ENCODE measurements at places on chromosomes 16 and 17. TPM values are rescaled to one million over a fixed set of nuclear protein-coding genes. Genes with fewer than 3 reads are reported as not detected.

PHOSPHO1 gene
- not detected for total RNA-seq

PIMREG gene
- total RNA-seq, result not detected

DPEP3 gene
- total RNA-seq, result 0.91 TPM

CPHXL2 gene
- total RNA-seq, result not detected

CEMP1 gene
- total RNA-seq, result 3.0 TPM

CHMP6 gene
- 41.4 TPM for total RNA-seq

SLC13A5 gene
- total RNA-seq, result not detected

LLGL2 gene
- 43.6 TPM for total RNA-seq

DNA sequence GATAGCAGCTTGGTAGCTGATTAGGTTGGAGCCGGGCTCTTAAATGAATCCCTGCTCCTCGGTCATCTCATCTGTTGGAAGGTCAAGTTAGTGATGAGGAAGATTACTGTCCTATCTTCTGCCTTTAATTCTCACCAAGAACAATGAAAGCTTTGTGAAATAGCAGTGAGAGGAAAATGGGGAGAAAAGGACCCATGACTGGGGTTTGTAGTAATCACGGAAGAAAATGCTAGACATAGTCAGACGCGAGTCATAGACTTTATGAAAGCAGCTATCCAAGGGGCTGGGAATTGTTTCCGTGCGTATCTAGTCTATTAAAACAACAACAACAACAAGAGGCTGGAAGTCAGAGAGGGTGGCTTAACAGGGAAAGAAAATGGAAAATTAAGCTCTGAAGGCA is 18.3 kb downstream of the PIK3R5 start:
- no peak overlapping the region for H3K27ac ChIP-seq
- DNase-seq, result no peak
- no peak overlapping the region for H3K4me3 ChIP-seq
- H3K36me3 ChIP-seq, result peaks cover 21% of the 10 kb centered on the region
- H3K27me3 ChIP-seq, result no peaks in the 10 kb centered on the region
- peaks cover 89% of the 10 kb centered on the region for H3K4me1 ChIP-seq

DNA sequence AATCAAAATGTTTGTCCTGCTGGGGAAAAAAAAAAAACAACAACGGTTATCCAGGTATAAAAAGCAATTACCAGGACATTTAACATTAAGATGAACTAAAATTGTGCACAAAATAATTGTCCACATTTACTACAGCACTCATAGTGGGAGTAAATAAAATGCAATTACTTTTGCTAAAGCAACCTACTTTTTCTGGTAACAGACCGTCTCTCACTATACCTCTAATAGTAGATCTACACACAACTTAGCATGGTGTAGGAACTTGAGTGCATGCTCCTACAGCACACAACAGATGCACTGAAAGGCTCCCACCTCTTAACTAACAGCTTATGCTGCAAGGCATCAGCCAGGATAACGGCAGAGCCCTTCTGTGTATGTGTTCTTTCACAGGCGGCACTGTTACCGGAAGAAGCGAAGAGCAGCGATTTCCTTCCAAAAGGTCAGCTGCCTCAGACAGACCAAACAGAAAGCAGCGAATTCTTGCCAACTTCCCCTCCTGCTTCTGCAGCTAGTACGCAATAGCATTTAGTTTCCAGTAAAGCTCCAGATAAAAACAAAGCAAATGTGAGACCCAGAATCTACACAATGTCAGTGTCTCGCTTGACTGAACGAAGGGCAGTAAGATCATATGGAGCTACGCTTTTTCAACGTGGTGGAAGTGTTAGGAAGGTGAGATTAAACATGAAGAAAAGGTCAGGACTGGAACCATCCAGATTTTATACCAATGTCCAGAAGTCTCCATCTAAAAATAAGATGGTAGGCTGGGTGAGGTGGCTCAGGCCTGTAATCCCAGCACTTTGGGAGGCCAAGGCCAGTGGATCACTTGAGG is 27.6 kb downstream of the STAT5B start:
- H3K4me1 ChIP-seq, result peaks cover 78% of the 10 kb centered on the region
- peak; percentile 82 for DNase-seq
- peak overlapping the region; percentile 90 for H3K27ac ChIP-seq
- H3K4me3 ChIP-seq, result peak overlapping the region; percentile 45

- no peak overlapping the region for H3K4me3 ChIP-seq
- no peaks in the 10 kb centered on the region for H3K27me3 ChIP-seq
- H3K27ac ChIP-seq, result no peak overlapping the region
- no peaks in the 10 kb centered on the region for H3K4me1 ChIP-seq
- no peak for DNase-seq
These were observed 20.7 kb upstream of the FOXJ1 start for GRCh38 chr17:76161619-76162266.

GRCh38 chr17:43945074-43945829 is 3.0 kb upstream of the PPY start:
- no peak for DNase-seq
- no peaks in the 10 kb centered on the region for H3K4me1 ChIP-seq
- no peak overlapping the region for H3K4me3 ChIP-seq
- no peaks in the 10 kb centered on the region for H3K36me3 ChIP-seq
- H3K27ac ChIP-seq, result no peak overlapping the region

- peaks cover 23% of the 10 kb centered on the region for H3K36me3 ChIP-seq
- DNase-seq, result no peak
- H3K27ac ChIP-seq, result no peak overlapping the region
These were observed 83.7 kb downstream of the TANGO6 start for GRCh38 chr16:68927018-68927417.

DNA sequence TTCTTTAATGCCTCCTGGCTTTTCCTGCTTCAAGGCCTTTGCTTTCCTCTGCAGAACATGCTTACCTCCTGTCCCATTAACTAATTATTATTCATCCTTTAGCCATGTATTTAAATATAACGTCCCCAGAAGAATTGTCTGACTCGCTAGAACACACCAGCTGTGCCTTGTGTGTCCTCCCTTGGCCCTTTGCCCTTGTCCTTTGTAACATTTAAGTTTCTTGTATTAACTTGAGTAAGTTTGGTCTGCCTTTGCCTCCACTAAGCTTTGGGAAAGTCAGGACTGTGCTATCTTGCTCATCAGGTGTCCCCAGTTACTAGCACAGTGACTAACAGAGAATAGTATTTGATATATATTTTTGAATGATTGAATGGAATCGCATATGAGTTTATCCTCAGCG is 29.6 kb upstream of the ABCA9 start:
- no peaks in the 10 kb centered on the region for H3K36me3 ChIP-seq
- H3K27ac ChIP-seq, result no peak overlapping the region
- DNase-seq, result no peak
- H3K27me3 ChIP-seq, result no peaks in the 10 kb centered on the region
- no peaks in the 10 kb centered on the region for H3K4me1 ChIP-seq
- no peak overlapping the region for H3K4me3 ChIP-seq

- no peak overlapping the region for H3K4me3 ChIP-seq
- no peaks in the 10 kb centered on the region for H3K4me1 ChIP-seq
- no peak overlapping the region for H3K27ac ChIP-seq
- no peak for DNase-seq
- H3K27me3 ChIP-seq, result no peaks in the 10 kb centered on the region
These were observed 166.2 kb upstream of the KCNJ16 start for GRCh38 chr17:69908626-69909368.

DNA sequence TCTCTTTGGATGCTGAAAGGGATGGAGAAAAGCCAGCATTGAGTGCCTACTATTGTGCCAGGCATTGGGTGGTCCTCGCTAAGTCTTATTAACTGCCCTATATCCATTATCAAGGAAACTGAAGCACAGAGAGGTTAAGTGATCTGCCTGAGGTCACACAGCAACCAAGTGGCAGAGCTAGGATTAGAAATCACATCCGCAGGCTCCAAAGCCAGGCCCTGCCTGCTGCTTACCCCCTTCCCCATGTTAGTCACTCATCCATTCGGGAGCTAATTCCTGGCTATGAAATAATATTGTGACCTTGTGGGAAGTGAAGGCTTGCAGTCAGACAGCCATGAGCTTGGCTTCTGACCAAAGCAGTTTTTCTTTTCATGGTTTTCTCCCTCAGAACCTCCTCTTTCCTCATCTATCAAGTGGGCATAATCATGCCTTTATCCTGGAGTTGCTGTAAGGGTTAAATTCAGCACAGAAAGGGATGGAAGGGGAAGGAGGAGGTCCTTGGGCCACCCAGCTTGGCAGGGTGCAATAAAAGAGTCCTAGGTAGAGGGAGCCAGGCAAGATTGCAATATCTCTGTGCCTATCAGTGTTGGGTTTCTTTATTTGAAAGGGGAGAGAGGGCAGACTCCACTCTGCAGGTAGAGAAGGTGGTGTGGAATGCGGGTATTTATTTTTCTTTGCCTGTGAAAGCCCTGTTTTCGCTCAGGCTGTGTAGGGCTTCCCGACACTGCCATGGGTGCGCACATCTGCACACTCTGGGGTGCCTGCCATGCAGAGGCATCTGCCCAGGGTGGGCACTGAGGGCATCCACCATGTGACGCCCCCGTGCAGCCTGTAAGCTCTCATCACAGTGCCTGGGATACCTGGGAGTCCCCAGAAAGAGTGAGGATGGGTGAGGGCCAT is 11.3 kb downstream of the RAI1 start:
- H3K36me3 ChIP-seq, result no peaks in the 10 kb centered on the region
- no peak overlapping the region for H3K4me3 ChIP-seq
- peaks cover 35% of the 10 kb centered on the region for H3K4me1 ChIP-seq
- H3K27me3 ChIP-seq, result no peaks in the 10 kb centered on the region

DNA sequence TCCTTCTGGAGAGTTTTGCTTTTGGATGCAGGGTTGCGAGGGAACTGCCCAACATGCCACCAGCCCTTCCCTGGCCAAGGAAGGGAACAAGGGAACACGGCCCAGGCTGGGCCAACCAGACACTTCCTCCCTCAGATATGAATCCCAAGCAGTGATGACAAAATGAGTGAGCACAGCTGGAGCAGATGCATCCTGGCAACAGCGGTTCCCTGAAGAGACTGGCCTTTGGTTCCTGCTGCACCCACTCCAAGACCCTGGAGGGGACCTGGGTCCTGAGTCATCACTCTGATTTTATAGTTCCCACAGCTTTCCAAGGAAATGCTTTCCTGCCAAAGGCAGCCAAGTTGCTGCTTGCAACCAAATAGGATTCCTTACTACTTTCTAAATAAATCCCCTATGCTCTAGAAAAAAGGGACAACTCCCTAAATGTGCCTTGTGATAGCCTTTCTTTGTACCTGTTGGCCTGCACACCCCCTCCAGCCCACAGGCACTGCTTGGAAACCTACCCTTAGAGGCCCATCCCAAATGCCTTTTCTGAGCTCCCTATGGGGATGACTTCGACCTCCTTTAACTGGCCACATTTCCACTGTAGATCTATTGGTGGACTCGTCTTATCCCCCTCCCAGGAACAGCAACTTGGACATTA is 5.3 kb downstream of the ST3GAL2 start:
- no peaks in the 10 kb centered on the region for H3K27me3 ChIP-seq
- no peak overlapping the region for H3K4me3 ChIP-seq
- peaks cover 64% of the 10 kb centered on the region for H3K4me1 ChIP-seq

- no peaks in the 10 kb centered on the region for H3K36me3 ChIP-seq
- DNase-seq, result no peak
- H3K4me3 ChIP-seq, result no peak overlapping the region
- H3K4me1 ChIP-seq, result no peaks in the 10 kb centered on the region
- peaks cover 6% of the 10 kb centered on the region for H3K27me3 ChIP-seq
- no peak overlapping the region for H3K27ac ChIP-seq
These were observed 349 bp upstream of the SLC6A2 start for GRCh38 chr16:55655381-55655896.

GRCh38 chr16:74094514-74094913 is 202.1 kb upstream of the PSMD7 start:
- no peak overlapping the region for H3K27ac ChIP-seq
- H3K36me3 ChIP-seq, result no peaks in the 10 kb centered on the region
- no peak overlapping the region for H3K4me3 ChIP-seq
- no peaks in the 10 kb centered on the region for H3K4me1 ChIP-seq

GRCh38 chr16:31094088-31094423 is 541 bp downstream of the VKORC1 start:
- peaks cover 22% of the 10 kb centered on the region for H3K4me1 ChIP-seq
- DNase-seq, result no peak
- H3K36me3 ChIP-seq, result peaks cover 10% of the 10 kb centered on the region
- H3K27me3 ChIP-seq, result no peaks in the 10 kb centered on the region
- H3K4me3 ChIP-seq, result peak overlapping the region; percentile 98

DNA sequence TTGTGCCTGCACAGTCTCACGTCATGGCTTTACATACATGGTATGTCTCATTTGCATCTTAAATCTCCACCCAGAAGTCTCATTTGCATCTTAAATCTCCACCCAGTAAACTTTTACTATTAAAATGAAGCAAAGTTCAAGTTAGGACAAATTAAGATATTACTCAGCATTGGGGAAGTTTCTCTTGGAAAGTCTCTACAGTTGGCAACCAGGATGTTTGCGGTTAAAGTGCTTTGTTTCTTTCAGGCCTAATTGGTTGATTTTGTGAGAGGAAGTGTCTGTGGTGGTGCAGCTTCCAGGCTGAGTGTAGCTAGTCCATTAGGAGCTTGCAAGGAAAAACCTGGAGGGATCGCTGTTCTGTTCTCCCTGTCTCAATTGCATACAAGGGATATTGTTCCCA is 1373.3 kb upstream of the GOT2 start:
- H3K4me1 ChIP-seq, result no peaks in the 10 kb centered on the region
- H3K36me3 ChIP-seq, result no peaks in the 10 kb centered on the region
- no peak overlapping the region for H3K27ac ChIP-seq
- H3K27me3 ChIP-seq, result no peaks in the 10 kb centered on the region

GRCh38 chr17:69030169-69030568 is 30.6 kb downstream of the ABCA9 start:
- H3K4me1 ChIP-seq, result no peaks in the 10 kb centered on the region
- H3K4me3 ChIP-seq, result no peak overlapping the region
- DNase-seq, result no peak
- H3K36me3 ChIP-seq, result no peaks in the 10 kb centered on the region
- no peak overlapping the region for H3K27ac ChIP-seq
- no peaks in the 10 kb centered on the region for H3K27me3 ChIP-seq

GRCh38 chr17:57551321-57552079 is 193.6 kb downstream of the CCDC182 start:
- H3K27ac ChIP-seq, result no peak overlapping the region
- no peak for DNase-seq
- no peaks in the 10 kb centered on the region for H3K36me3 ChIP-seq
- no peaks in the 10 kb centered on the region for H3K27me3 ChIP-seq

Data from CD4-positive, alpha-beta memory T cell (primary cell).